ENCODE measurements at places on chromosomes 3 and 15. TPM values are rescaled to one million over a fixed set of nuclear protein-coding genes. Genes with fewer than 3 reads are reported as not detected.

The CHRM5 gene
- not detected for total RNA-seq

The TUSC2 gene
- 33.7 TPM for total RNA-seq

The CFAP100 gene
- total RNA-seq = not detected

The TIGIT gene
- not detected for total RNA-seq

The CPNE9 gene
- not detected for total RNA-seq

The GOLGA8G gene
- not detected for total RNA-seq

The KCNMB3 gene
- total RNA-seq = 0.88 TPM

The MGA gene
- 19.5 TPM for total RNA-seq

DNA sequence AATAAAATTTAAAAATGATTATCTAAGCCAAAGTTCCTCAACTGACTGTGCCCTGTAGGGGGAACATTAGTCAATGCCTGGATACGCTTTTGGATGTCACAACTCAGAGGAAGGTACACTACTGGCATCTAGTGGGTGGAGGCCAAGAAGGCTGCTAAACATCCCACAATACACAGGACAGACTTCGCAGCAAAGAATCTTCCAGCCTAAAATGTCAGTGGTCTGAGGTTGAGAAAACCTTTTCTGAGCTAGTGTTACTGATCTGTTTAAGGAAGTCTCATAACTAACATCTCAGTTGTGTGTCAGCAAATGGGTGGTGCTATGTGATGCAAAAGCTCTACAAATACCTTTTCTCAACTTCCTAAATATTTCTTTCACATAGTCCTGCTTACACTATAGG, 20.9 kb upstream of the LDHAL6B start:
- no peak for DNase-seq

- no peak for DNase-seq
These were observed 20.6 kb upstream of the TMC3 start for GRCh38 chr15:81394603-81395002.

DNA sequence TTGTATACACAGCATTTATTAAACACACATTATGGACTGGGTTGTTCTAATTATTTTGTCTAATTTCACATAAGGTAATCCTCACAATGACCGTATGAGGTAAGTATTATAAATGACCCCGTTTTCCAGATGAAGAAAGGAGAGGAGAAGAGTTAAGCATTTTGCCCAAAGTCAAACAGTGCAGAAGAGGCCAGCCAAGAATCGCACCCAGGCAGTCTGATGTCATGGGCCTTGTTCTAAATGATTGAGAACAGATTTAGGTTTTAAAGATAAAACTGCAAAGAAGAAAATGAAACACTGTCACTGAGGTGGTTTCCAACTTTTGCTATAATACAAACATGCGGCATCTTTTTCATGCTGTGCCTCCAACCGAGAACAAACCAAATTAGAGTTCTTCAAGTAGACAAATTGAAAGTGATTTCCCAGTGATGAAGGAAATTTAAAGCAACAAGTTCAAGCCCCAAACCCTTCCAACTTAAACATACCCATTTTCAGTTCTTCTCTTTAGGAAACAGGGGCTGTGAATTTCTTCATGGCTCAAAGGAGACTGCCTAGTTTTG, 155.3 kb downstream of the THRB start:
- DNase-seq = no peak

GRCh38 chr3:117411971-117412370, 702.4 kb downstream of the TUSC7 start:
- DNase-seq = no peak

DNA sequence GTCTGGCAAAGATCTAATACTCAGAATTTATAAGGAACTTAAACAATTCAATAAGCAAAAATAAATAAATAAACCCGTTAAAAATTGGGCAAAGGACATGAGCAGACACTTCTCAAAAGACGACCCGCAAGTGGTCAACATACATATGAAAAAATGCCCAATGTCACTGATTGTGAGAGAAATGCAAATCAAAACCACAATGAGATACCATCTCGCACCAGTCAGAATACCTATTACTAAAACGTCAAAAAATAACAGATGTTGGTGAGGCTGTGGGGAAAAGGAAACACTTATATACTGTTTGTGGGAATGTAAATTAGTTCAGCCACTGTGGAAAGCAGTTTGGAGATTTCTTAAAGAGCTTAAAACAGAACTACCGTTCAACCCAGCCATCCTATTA, 188.0 kb upstream of the MRPL3 start:
- DNase-seq = no peak

GRCh38 chr3:16277471-16277870, 12.5 kb downstream of the OXNAD1 start:
- DNase-seq = no peak

DNA sequence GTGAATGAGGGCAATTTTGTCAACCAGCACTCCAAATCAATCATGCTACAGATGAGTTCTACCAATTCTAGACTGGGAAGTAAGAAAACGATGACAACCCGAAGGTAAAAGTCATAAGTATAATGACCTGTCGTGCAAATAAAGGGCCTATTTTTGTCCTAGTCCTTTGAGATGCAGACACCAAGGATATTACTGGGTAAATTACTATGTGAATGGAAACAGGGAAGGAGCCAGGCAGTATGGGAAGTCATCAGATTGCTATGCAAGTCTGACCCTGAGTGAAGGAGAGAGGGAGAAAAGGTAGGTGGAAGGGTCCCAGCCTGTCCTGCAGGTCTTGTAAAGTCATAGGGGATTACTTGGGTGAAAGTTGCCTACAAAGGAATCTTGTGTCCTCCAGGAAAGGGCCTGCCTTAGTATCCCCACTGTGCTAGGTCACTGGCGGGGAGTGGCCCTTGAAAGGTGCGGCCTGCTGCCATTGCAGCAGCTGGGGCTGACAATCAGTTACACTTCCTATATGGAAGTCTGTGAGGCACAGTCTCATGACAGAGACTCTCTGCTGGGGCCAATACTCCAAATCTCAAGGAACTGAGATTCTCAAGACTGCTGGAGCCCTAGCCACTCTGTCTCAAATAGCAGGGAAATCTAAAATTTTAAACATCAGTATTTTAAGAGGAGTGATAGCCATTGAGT, 149.9 kb upstream of the SLC2A2 start:
- DNase-seq = no peak

DNA sequence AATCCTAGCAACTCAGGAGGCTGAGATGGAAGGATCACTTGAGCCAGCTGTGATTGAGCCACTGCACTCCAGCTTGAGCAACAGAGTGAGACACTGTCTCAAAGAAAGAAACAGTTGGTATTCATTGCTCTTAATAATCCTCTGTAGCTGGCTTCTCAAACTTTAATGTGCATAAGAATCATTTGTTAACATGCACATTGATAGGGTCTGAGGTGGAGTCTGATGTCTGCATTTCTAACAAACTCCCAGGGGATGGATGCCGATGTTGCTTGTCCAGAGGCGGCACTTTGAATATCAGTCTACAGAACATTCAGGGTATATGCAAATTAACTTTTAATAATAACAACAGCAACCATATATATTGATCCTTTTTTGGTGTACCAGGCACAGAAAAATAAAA, 39.9 kb downstream of the NKIRAS1 start:
- DNase-seq = no peak

- peak; percentile 95 for DNase-seq
These were observed 27.3 kb upstream of the TRAK1 start for GRCh38 chr3:42063888-42064287.

DNA sequence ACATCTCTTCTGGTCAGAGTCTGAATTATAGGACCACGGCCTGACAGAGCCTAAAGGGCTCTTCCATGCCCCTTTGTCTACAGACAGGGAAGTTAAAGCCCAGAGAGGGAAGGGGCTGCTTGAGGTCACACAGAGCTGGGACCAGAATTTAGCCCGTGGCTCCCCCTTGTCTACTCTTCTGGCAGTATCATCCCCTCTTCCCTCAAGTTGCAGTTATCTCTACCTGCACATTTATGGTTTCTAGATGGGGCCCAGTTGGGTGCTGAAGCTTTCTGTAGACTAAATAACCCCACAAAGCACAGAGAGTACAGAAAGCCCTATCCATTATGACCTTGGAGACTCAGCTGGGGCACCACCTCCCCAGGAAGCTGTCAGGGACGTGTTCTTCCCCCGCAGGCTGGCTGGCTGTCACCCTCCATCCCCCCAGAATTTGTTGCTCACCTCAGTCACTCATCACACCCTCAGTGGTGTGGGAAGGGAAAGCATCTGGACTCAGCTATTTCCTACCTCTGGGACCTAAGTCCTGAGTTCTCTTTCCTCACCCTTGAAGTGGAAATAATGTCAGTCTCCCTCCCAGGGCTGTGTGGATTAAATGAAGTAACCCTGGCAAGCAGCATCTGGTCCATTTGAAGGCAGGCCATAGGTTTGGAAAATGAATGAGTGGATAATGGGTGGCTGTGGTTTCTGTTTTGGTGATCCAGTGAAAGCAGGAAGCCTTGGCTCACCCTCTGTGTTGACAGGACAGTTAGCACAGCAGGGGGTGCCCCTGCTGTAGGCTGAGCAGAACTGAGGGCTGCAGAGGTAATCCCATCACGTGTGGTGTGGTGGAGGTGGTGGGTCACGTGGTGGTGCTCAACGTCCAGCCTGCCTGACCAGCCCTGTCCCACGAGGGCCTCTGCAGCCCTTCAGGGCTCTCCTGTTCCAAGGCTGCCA, 16.3 kb downstream of the ACOX2 start:
- DNase-seq = peak; percentile 29

DNA sequence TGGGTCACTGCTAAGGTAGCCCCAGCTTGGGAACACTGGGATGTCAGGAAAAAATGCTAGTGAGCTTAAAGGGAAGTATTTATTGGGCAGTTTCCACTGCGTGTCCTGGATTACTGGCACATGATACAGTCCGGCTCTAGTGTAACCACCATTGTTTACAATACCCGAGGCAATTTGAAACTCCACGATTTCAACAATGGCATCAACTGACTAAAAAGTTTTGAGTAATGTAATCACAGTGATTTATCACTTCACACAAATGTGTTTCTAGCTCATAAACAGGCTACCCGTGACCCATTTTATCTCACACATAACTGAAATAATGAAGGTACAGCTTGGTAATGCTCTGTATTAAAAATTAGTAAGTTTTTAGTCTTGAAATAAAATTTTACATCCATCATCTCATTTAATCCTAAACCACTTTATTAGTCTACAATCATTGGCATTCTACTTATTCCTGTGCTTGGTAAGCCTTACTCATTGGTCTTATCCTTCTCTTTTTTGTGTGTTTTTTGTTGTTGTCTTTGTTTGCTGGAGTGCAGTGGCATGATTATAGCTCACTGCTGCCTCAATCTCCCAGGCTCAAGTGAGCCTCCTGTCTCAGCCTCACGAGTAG, 7.6 kb downstream of the ZMAT3 start:
- peak; percentile 78 for DNase-seq

GRCh38 chr15:82064824-82065223, 19.0 kb upstream of the MEX3B start:
- peak; percentile 42 for DNase-seq

DNA sequence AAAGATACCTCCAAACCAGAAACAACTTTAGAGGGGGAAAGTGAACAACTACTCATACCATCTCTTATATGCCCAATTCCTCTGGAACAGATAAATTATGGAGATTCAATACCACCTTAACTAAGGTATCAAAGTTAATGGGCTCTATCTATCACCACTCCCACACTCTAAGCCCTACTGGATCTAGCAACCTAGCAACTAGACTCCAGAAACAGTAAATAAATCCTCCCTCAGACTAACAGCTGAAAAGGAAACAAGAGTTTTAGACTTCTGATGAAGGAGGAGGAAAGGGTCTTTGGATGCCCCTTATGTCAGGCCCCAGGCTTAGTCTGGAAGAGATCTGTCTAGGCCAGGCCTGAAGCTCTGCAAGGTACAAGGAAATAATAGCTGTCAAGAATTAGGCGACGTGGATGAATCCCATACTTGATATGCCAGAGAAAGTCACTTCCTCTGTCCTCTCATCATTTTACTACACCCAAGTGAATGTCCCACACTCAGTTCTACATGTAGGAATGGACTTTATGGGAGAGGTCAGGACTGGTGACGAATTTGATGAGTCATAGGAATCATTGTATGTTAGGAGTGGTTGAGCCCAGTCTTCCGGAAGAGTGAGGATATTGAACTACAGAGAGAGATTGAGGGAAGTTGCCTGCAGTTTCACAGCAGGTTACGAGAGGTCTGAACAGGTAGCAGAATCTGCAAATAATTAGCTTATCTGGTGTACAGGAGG, 113.8 kb downstream of the AKAP13 start:
- DNase-seq = peak; percentile 95

- DNase-seq = no peak
These were observed 111.7 kb upstream of the TP63 start for GRCh38 chr3:189519458-189519857.

DNA sequence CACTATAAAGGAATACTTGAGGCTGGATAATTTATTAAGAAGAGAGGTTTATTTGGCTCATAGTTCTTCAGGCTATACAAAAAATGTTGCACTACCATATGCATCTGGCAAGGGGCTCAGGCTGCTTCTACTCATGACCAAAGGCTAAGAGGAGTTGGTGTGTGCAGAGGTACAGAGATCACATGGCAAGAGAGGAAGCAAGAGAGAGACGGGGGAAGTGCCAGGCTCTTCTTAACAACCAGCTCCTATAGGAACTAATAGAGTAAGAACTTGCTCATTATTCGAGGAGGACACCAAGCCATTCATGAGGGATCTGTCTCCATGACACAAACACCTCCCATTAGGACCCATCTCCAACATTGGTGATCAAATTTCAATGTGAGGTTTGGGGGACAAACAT, 6.0 kb upstream of the FNDC3B start:
- no peak for DNase-seq

DNA sequence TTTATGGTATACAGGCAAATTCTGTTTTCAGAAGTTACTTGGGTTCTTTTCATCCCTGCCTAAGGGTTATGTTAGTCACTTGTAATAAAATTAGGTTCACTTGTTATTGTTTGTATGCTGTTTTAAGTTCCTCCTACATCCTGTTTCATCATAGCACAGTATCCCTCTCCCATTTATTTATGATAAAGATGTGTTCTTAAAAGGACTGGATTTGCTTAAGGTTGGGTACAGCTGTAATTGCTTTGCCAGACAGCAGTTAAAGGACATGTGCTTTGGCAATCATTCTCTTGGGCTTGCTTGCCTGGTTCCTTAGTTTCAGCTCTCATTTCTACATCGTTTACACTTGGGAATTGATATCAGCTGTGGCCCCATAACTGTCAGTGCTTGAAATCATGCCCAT, 11.7 kb downstream of the ATP2C1 start:
- peak; percentile 41 for DNase-seq

GRCh38 chr15:100731267-100732152, 129.1 kb downstream of the ASB7 start:
- DNase-seq = peak; percentile 96

- DNase-seq = peak; percentile 69
These were observed 318.4 kb upstream of the COL8A1 start for GRCh38 chr3:99319961-99320360.

- DNase-seq = no peak
These were observed 503.9 kb upstream of the NR2F2 start for GRCh38 chr15:95826412-95827195.

GRCh38 chr3:106332884-106333283, 464.1 kb upstream of the CBLB start:
- DNase-seq = peak; percentile 71

GRCh38 chr3:137792626-137793271, 28.6 kb downstream of the SOX14 start:
- DNase-seq = peak; percentile 33

DNA sequence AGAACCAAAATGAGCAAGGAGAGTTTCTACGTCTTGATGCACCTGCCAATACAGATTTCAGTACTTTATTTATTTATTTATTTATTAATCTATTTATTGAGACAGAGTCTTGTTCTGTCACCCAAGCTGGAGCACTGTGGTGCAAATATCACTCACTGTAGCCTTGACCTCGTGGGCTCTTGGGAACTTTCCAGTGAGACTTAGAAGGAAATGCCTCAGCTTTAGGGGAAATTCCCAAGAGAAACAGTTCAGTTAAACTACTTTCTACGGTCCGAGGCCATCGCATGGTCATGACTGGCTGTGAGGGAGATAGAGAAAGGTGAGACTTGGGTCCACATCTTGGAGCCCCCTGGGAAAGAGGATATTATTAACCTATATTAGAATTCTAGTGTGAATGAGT, 47.0 kb upstream of the HERC1 start:
- DNase-seq = no peak

Data from RPMI7951 (cell line).